GM20000 (cell line): ENCODE measurements at places on chromosomes 2 and 18.

DNA sequence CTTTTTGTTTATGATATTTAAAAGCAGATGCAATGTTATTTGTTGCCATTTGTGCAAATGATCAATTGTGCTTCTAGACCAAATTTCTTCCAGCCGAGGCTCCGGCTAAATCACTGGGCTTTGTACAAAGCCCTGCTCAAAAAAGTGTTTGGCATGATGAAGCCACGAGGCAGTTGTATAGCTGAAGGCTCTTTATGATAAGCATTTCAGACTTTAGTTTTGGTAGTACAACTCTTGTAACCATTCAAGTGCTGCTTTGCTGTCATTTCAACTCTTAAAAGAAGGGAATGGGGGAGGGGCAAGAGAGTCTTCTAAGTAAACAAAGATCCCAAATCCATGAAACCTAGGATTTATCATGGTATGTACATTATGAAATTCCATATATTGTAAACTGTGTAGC is 3.3 kb upstream of the ZNF532 start:
- DNase-seq = no peak

DNA sequence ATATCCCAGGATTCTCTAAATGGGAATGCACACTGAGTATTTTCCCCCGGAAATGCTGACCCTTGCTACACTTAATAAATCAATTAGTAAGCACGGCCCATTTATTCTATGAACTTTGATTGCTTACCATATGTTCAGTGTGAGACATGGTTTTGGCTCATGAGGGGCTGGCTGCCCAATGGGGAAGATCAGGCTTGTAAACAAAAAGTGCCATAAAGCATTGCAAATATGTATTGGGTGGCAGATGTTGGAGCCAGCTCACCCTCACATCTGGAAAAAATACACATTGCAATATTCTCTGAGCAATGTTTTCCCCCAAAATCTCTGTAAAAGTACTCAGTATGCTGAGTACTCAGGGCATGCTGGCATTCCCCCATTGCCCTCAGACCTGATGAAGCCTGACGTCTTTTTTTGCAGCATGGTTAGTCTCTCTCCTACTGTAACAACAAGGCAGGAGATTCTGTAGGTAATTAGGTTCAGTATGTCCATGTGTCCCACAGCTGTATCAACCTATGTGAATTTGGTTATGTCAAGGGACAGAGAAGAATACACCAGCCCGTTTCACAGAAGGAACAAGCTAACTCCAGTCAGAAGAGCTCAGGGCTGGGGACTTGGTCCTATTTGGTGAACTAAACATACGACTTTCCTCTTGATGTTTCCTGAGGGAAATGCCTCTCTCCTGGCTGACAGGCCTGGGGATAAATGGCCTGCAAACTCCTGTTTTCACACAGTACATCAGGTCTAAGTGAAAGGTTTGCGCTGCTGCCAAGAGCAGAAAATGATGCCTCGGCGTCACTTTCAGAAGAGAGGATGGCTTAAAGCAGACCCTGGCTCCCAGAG is 202.4 kb downstream of the INSIG2 start:
- DNase-seq = no peak

- no peak for DNase-seq
Observed at GRCh38 chr2:234075947-234076346, 25.4 kb downstream of the SPP2 start.

- no peak for DNase-seq
Observed at GRCh38 chr2:189217541-189217940, 38.0 kb upstream of the COL5A2 start.

DNA sequence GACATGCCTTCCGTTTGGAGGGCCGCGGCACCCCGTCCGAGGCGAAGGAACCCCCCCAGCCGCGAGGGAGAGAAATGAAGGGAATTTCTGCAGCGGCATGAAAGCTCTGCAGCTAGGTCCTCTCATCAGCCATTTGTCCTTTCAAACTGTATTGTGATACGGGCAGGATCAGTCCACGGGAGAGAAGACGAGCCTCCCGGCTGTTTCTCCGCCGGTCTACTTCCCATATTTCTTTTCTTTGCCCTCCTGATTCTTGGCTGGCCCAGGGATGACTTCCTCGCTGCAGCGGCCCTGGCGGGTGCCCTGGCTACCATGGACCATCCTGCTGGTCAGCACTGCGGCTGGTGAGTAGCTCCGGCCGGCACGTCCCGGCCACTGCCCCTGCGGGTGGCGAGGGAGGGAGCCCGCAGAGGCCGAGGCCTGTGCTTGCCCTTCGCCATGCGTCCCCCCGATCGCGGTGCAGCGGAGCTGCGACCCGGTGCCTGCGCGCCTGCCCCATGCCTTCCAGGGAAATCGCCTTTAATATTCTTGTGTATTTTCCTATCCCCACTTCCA is 1.2 kb downstream of the BMPR2 start:
- DNase-seq = peak; percentile 29

GRCh38 chr2:211881449-211881848 is 657.2 kb downstream of the ERBB4 start:
- no peak for DNase-seq

GRCh38 chr2:41782306-41783158 is 265.3 kb upstream of the PKDCC start:
- peak; percentile 36 for DNase-seq

DNA sequence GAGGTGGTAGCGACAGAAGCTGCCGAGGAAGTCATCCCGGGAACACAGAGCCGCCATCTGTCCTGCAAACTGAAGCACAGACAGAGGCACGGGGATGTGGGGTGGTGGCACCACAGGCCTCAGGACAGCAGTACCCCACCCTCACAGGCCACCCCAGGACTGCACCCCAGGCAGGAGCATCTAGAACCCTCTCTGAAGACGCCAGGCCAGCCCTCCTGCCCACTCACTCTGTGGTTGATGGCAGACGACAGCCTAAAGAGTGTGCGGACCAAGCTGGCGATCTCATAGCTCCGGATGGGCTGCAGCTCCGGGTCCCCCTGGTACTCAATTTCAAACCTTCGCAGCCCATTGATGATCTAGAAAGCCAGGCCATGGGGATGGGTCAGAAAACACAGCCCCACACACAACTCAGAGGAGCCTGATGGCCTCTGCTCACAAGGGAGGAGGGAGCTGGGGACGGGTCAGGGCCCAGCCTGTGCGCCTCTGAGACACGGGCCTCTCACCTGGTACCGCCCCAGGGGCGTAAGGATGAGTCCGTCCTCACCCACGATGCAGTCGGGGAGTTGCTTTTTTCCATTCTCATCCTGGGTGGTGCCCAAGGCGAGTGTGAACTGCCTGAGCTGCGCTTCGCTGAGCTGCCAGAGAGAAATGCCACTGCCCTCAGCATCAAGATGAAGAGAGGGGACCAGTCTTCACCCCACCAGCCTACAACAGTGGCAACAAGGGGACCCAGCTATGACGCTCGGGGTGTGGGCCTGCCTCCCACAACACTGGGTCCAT is 8.1 kb upstream of the CCDC74B start:
- DNase-seq = no peak

GRCh38 chr18:79856119-79857007 is 58.6 kb downstream of the KCNG2 start:
- DNase-seq = peak; percentile 85
